HL-60 (cell line): ENCODE measurements at places on chromosomes 2 and 18.

GRCh38 chr2:33146102-33146501 lies 199.3 kb downstream of the LTBP1 start:
- no peak for DNase-seq

DNA sequence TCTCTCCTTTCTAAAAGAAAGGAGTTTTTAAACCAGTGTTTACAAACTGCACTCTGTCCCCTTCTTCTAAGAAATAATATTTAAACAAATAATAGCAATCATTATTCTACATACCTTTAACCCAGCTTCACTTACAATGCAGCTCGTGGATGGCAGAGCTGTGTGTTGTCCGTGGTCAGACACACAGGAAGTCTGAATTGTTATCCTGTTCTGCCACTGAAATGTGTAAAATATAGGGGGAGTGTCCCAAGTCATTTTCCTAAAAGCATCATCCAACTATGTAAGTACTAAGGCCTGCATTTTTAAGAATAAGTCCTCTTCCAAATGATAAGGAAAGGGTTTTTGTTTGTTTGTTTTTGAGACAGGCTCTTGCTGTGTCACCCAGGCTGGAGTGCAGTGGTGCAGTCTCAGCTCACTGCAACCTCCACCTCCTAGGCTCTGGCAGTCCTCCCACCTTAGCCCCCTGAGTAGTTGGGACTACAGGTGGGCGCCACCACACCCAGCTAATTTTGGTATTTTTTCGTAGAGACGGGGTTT lies 2.7 kb upstream of the PPP4R1 start:
- no peak for DNase-seq

GRCh38 chr2:63692002-63692606 lies 103.3 kb downstream of the MDH1 start:
- no peak for DNase-seq

DNA sequence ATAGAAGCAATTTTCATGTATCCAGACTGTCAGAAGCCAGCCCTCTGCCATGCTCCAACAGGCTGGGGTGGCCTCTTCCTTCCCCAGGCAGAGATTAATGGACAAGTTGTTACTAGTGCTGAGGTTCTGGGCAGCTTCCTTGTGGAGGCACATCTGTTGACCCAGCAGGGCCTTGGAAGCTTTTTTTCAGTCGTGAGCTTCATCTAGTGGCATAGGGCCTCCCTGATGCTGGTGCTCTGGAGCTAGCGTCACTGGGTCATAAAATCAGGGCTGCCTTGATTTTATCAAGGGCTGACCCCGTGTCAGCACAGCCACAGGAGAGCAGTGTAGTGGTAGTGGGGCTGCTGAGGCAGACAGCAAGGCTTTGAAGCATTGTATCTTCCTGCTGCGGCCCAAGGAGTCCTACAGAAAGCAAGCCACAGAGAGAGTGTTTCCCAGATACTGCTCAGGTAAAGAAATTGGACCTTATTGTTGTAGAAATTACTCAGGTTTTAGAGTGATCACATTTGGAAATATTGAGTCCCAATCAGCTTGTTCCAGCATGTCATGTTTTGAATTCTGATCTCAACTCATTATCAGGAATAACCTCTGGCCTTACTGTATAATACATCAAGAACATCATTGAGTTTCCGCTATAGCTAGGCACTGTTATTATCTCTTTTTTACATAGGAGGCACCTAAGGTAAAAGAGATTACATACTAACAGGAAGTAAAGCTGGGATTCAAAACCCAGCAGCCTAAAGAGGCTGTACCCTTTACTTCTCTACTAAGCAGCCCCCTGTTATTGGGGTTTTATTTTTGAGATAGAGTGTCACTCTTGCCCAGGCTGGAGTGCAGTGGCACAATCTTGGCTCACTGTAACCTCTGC lies 92.3 kb upstream of the ALPP start:
- DNase-seq, result no peak

DNA sequence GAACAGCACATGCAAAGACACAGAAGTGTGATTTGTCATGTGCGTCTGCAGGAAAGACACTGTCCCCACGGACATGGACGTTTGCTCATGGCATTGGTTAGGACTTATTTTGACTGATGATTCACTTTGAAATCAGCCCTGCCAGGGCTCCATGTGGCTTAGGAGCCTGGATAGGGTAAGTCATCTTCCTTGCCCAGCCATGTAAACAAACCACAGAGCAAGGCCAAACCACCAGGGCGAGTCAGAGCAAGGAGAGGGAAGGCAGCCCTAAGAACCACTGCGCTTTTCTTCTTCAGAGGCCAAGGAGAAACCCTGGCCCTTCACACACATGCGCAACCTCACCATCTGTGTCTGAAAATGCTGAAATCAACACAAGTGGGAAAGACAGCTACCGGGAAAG lies 88.8 kb downstream of the GFPT1 start:
- DNase-seq, result peak; percentile 53

- DNase-seq, result no peak
These were observed 14.3 kb downstream of the DSG2 start for GRCh38 chr18:31512203-31512764.

DNA sequence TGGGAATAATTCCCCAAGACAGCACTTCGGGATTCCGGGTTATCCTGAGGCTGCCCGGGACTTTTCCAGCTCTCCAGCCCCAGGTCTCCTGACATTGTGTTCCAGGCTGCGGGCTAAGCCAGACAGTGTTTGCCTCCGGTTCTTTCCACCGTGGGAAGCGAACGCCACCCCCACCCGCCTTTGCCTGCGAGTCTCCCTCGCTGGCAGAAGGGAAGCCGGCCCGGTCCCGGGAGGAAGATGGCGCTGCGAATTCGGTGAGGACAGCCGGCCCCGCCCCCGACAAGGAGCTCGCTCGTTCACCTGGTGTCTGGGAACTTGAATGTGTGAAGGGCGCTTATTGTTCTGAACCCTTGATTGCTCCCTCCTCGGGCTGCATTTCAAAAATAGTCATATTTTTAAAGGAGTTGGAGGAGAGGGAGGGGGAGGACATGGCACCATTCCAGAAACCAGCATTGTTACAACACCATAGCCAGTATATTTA lies 2.9 kb downstream of the LRATD1 start:
- no peak for DNase-seq

GRCh38 chr2:95079199-95079683 lies 42.4 kb downstream of the MRPS5 start:
- DNase-seq, result no peak

- no peak for DNase-seq
These were observed 60.7 kb downstream of the ASXL2 start for GRCh38 chr2:25817630-25818029.

DNA sequence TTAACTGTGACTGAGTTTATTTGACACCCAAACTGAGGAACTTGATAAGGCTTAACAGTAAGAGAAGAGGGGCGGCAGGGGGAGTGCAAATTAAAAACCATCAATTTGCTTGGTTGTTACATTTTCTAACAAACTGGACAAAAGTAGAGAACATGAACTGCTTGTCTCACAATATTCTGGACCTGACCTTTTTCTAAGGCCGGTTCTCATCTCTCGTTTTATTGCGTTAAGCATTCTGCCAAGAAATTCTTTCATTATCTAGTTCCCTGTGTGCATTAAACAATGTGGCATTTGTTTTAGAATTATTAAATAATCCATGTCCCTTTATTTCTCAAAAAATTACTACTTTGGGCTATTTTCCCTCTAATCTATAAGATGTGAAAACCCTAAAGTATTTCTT lies 565.2 kb upstream of the PKDCC start:
- no peak for DNase-seq

GRCh38 chr2:25794544-25795276 lies 83.6 kb downstream of the ASXL2 start:
- DNase-seq, result no peak

DNA sequence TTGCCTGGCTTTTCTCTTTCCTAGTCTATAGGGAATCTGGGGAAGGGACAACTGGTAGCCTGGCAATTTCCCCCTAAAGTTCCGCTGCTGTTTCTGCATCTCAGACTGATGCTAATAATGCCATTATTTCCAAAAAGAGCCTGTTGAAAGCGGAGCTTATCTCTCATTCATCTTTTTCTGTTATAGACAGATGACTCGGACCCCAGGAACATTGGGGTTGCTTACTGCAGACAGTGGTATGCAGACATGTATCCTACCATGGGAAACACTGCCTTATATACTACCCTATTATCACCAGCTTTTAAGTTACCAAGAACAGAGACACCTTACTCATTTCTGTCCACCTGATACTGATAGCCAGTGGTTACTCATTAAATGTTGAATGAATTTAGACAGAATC lies 15.3 kb downstream of the ETAA1 start:
- no peak for DNase-seq

GRCh38 chr2:179691235-179691634 lies 170.2 kb downstream of the ZNF385B start:
- no peak for DNase-seq

DNA sequence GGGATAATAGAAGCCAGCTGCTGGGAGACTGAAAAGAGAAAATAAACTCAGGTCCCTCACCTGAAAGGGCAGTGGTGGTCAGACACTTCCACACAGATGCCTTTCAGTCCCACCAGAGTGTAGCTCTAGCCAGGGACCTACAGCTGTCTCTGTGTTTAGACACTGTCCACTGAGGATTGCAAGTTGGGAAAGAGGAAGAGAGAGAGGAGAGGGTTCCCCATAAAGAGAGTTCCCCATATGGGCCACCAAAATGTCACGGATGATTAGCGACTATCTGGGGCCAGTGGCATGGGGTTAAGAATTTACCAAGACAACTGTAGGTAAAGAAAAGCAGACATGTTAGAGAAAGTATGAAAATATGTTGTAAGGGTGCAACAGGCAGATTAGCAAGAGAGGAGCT lies 36.7 kb upstream of the SKA1 start:
- no peak for DNase-seq

GRCh38 chr2:69682525-69682924 lies 39.0 kb upstream of the AAK1 start:
- no peak for DNase-seq

DNA sequence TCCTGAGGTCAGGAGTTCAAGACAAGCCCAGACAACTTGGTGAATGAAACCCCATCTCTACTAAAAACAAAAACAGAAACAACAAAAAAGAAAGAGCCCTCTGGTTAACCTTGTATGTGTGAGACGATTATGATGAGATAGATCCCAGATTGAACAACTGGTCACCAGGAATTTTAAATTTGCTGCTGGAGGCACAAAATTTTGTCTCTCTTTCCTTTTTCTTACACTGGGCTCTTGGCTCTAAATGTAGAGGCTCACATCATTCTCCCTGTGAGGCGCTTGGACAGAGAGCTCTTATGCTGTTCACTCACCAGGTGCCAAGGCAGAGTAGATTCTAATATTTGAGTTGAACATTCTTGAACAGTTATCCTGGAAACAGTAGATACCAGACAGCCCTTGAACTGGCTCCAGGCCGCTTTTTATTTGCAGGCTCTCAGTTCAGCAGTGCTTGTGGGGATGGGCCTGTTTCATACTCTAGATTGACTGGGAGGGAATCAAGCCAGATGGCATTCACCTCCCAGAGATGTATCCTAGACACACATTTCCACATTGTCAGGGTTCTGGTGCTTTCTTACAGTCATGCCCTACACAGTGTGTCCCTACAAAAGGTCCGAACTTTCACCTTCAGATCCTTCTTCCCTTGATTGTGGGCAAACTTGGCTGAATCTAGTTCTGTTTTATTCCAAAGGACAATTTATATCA lies 1159.6 kb downstream of the RPIA start:
- DNase-seq, result no peak

- DNase-seq, result no peak
These were observed 201.3 kb upstream of the FSHR start for GRCh38 chr2:49355611-49356010.

- no peak for DNase-seq
These were observed 70.9 kb upstream of the EML6 start for GRCh38 chr2:54652540-54652939.

DNA sequence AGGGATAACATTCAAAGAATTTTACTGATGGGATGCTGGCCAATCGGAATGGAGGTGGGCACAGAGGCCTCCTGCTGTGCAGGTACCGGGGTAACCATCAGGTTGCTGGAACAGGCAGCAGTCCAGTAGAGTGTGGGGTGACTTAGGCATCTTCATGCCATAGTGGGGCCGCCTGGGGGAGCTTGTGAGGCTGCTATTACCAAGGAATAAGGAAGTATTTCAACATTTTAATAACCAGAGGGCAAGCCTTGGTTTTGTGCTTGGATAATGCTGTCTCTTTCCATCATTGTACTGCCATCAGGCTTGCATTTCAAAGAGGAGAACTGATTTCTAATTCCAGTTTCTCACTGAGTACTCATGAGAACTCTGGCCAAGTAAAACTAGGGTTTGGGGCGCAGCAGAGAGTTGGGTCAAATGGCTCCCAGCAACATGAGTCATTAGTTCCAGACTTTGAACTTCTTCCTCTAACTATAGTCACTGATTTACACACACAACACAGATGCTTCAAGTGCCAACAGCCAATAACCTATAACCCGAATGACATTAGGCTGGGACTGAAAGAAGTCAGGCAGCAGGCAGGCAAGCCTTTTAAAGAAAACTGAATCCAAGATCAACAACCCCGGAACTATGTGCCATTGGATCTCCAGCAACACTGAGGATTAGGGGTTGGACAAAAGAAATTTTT lies 56.1 kb upstream of the FHL2 start:
- peak; percentile 56 for DNase-seq

- DNase-seq, result no peak
These were observed 79.1 kb upstream of the MGAT4A start for GRCh38 chr2:98809878-98810587.

GRCh38 chr2:25313711-25314513 lies 27.8 kb downstream of the DNMT3A start:
- no peak for DNase-seq

DNA sequence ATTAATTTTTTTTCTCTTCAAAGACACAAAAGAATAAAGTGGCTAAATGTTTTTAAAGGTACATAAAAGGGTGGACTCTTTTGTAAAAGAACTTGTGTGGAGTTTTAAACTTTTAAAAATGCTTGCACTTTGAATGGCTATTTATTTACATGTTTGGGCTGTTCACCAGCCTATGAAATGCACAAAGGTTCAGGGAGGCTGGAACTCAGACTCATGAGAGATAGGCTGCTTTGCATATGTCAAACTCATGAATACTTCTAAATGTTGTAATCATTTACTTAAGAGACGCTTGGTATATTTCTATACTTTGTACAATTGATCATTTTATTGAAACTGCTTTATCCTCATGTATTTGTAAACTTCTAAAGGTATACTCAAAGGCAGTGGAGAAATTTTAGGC lies 79.9 kb downstream of the ZEB2 start:
- DNase-seq, result no peak

DNA sequence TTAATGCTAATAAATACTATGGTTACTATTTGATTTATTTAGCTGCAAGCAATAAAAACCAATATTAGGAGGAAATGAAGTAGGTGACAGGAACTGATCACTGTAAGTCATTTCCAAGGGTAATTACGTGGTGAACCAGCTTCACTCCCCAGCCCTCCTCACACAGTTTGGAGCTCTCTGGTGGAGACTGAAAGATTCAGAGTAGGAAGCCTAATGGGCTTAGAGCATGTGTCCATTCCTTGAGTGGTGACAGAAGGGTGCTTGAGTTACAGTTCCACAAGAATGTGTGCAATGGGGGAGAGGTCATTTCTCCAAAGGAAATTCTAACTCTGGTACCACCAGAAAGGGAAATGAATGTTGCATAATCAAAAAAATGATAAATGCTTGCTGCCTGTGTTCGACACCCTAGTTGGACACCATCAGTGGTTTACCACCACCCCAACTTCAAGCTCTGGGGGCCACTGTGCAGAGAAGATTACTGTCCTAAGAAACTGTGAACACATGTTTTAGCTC lies 285.1 kb upstream of the MMADHC start:
- DNase-seq, result no peak

- DNase-seq, result peak; percentile 29
These were observed 48.4 kb downstream of the MAP2 start for GRCh38 chr2:209472112-209472832.
